ENCODE measurements at places on chromosomes 4 and X. TPM values are rescaled to one million over a fixed set of nuclear protein-coding genes. Genes with fewer than 3 reads are reported as not detected.

DNA sequence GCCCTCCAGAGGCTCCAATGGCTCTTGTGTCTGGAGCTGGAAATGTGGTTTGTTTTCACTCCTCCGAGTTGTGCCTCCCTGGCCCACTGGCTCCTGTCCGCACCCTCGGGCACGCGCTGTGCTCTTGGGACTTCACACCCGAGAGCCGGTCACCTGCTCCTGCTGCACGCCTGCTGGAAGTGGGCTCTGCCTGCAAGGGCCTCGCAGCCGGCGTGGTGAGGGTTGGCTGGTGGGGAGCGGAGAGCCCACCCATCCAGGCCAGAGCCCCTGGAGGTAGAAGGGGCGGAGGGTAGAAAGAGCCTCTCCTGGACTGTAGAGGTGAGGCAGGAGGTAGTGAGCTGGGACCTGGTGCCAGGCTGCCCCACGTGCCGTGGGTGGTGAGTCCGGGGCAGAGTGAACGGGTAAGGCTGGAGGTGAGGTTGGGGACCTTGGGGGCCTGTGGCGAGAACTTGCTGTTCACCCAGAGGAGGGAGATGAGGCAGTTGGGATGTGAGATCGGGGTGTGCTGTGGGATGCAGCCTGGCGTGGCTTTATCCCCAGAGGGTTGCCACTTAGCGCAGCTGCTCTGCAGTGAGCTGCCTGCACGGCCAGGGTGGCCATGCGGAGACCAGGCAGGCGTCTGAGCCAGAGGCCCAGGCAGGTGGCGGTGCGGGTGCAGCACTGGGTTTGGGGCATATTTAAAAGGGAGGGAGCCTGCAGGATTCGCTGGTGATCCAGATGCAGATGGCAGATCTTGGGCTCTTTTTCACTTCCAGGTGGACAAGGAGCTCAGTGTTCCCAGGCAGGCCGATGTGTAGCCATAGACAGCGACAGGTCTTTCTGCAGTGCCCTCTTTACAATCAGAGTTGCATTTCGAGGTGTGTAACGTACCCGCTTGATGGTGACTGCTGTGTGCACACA, 48.8 kb downstream of the PCGF3 start:
- no peak for DNase-seq

DNA sequence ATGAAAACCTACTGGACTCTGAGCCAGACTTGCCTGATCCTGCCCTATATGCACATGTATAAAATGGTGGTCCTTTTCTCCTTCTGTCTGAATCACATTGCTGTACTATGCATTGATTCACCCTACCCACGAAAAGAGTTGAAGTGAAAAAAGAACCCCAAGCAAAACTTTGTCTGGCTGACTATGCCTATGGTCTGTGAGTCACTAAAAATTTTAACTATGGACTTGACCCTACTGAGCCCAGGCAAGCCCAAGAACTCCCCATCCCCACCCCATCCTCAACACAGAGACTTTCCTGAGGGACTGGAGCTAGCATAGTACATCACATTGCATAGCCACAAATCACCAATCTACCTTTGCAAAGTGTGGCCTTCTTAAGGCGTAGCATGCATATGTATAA, 116.6 kb upstream of the TENM3 start:
- DNase-seq = no peak

DNA sequence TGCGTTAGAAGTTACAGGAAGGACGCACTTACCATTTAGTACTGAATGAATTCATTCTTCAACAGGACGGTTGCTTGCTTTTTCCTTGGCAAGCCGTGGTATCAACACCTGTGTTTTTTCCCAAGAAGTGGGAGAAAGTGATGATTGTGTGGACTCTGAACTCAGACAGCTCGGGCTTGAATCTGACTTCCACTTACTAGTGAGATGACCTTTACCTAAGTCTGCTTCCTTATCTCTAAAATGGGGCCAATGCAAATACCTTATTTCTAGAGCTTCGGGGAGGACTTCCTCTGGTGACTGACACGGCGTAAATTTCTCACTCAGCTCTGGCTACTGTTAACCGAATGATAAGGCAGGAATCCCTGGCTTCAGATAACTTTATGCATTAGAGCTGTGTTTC, 146.8 kb upstream of the RBPJ start:
- no peak for DNase-seq

GRCh38 chrX:68180579-68180978, 252.7 kb downstream of the OPHN1 start:
- DNase-seq = no peak

DNA sequence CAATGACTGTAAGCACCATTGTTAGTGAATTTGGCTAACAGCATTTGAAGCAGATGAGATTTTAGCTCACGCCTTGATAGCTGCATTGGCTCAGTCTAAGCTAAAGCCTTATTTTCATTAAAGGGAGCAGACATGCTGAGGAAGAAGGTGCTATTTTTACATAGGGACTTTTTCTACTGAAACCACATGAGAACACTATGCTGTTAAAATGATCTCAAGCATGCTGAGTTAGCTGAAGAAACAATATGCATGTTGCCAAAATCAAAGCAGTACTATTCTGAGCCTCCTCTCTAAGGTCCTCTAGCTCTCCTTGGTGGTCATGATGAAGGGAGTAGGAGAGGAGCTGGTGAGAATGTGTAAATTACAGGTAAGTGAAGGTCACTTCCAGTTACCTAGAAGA, 134.4 kb upstream of the JADE1 start:
- DNase-seq = no peak

- no peak for DNase-seq
Measured at GRCh38 chr4:85500110-85500867, 25.3 kb downstream of the ARHGAP24 start.

DNA sequence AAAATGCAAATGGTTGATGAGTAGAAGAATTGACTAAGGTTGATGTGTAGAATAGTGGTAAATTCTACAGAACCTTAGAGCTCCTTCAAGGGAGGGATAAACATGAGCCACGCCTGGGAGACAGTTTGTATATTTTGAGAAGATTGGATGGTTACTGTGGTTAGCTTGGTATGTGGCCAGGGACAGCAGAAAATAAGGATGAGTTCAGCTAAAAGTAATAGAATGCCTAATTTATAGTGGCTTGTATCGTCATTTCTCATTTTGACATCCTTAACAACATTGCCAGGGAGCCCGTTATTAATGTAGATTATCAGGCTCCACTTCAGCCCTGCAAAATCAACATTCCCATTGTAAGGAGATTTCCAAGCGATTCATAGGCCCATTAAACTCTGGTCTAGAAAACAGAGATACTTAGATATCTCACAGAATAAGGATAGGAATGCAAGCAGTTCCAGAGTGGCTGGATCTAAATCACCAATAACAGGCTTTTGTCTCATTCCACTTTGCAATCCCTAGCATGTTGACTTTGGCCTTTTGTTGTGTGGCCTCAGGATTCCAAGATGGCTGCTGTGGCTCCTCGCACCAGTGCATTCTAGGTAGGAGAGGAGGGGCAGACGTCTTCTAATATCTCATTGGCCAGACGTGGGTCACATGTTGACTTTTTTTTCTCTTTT, 6.4 kb upstream of the PTTG2 start:
- no peak for DNase-seq

GRCh38 chr4:14125375-14126129, 498.0 kb upstream of the BOD1L1 start:
- DNase-seq = no peak

DNA sequence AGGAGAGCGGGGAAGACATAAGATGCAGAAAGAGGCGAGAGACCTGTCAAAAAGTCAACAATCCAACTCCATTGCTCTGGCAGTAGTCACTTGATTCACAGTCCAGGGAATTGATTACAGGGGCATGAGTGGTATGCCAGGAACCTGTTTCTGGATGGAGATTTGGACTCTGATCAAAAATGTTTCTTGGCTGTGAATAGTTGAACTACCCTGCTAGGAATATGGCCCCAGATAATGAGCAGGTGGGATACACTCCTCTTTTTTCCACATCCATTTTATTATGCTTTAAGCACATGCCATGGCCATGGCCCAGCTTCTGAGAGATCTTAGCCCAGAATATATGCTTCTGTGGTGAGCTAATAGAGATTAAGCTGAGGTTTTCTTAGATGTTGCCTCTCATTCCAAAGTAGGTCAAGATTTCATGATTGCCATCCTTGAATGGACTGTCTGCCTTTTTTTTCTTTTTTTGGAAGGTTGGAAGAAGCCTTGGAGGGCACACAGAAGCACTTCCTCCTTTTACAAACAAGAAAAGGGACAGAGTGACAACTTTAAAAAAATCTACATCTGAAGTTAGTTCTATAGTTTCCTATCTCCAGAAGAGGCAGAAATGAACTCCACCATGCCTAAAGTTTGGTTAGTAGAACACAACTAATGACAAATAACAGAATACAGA, 121.9 kb downstream of the KIT start:
- no peak for DNase-seq

Gene GYPE
- 0.60 TPM for polyA plus RNA-seq

Gene GPR143
- 8.7 TPM for polyA plus RNA-seq

Gene BTK
- 0.77 TPM for polyA plus RNA-seq

Gene ZDHHC15
- 1.7 TPM for polyA plus RNA-seq

Gene RNF175
- polyA plus RNA-seq = not detected

Gene BEX4
- 135 TPM for polyA plus RNA-seq

Gene TMEM47
- polyA plus RNA-seq = 18.1 TPM

Measured in kidney (tissue), 22 donors.